ENCODE measurements at places on chromosomes 3 and 15.

DNA sequence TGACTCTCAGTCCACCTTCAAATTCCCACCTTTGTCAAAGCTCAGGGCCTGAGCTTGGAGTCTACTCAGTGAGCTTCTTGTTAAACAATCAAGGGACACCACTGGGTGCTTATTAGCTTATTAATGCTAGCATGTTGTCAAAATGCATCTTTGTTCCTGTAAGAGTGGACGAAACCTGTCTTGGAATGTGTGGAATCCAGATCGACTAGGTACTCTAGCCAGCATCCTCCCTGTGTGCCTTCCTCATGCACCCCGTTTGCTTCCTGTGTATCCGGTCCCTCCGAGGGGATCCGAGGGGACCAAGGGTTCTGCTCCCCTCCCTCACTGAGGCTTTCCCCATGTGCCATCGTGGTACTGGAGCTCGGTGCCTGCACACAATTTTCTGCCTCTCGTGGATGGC is 75.7 kb upstream of the UBE3A start:
- DNase-seq = no peak

DNA sequence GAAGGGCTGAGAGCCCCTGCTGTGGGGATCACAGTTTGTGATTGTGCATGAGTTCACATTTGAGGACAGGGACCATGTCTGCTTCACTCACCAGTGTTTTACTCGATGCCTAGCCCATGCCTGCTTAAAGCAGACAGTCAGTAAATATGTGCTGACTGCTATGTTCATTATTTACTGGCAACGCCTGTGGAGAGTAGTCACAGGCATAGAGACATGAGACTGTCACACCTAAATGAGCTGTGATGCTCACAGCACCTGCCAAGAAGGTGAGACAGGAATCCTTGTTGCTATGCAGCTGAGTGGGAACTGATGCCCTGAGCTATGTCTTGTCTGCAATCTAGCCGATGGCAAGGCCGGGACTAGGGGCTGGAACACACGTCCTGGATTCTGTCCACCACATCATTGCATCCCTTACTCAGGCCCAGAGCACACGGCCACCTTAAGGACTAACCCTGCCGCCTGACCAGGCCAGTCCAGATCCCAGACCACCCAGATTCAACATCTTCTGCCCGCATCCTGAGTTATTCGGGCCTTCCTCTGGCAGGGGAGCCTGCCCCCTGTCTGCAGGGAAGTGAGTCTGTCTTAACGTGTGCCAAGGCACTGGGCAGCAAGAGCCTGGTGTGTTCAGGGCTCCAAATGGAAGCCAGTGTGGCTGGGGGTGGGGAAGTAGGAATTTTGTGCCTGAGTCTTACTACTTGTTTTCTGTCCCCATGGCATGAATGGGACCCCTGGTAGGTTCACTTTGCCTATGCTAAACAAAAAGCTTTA is 44.8 kb downstream of the FGD5 start:
- no peak for DNase-seq

DNA sequence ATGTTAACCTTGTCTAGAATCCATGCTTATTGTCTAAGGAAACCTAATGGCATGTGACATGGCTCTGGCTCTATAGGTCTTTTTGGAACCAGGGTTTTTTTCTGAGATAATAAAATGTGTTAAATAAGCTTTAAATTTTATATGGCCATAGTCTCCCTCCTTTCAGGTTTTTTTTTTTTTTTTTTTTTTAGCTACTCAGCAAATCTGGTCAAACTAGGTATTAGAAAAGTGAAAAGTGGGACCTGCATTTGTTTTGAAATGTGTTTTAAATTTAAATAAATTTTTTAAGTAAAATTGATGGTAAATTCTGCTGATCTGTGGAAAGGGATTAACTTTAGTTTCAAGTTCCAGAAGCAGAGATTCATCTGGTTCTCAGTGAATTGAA is 52.1 kb upstream of the NANOGP8 start:
- DNase-seq = no peak

DNA sequence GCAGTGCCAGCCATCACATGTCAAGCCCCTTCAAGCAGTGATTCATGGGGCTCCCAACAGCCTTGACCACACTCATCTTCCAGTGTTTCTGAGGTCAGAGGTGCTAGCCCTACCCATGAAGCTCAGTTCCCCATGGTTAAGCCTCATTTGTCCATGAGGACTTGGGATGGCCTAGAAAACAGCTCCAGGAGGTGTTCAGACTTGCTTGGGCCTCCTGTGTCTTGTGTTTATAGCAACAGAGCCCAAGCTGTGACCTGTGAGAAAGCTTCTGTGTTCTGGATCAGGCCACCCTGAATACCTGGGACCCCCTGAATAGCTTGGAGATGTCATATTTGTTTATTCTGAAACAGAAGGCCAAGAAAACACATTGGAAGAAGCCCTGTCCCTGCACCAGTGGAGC is 36.7 kb downstream of the LARP6 start:
- no peak for DNase-seq

DNA sequence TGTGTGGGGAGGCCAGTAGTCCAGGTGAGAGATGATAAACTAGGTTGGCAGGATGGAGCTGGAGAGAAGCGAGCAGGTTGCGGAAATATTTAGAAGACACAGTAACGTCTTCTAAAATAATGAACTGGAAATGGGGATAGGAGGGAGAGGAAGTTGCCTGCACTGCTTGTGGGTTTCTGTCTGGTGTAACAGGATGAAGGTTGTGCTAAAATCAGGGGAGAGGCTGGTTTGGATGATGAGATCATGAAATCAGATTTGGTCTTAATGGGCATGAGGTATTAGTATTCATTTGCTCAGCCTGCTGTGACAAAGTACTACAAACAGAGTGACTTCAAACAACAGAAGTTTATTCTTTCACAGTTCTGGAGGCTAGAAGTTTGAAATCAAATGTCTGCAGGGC is 32.1 kb upstream of the TNFAIP8L3 start:
- DNase-seq = no peak

DNA sequence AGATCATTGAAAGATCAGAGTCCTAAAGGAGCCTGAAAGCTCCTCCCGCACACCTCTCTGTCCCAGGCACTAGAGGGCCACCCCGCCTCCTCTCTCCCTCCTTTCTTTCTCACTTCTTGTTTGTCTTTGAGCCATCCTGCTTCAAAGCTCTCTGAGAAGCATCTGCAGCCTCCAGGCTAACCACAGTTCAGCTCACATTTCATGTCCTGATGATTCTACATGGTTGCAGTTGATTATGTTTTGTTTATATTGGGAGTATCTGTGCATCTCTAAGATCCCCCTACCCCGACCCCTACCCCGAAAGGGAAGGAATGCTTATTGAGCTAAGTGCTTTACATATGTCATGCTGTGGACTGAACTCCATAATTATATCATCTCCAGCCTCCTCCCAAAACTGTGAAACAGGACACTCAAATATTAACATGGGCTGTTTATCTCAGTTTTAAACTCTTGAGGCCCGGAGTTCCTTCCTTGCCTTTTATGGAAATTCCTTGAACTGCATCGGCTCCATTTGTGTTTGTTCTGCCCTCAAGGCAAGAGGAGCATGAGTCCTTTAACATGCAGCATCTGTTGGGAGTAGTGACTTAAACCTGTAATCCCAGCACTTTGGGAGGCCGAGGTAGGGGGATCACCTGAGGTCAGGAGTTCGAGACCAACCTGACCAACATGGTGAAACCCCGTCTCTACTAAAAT is 30.9 kb downstream of the MGLL start:
- no peak for DNase-seq

GRCh38 chr3:190229632-190230424 is 92.4 kb downstream of the CLDN1 start:
- no peak for DNase-seq

GRCh38 chr3:111238885-111239284 is 167.3 kb downstream of the NECTIN3 start:
- DNase-seq = no peak

DNA sequence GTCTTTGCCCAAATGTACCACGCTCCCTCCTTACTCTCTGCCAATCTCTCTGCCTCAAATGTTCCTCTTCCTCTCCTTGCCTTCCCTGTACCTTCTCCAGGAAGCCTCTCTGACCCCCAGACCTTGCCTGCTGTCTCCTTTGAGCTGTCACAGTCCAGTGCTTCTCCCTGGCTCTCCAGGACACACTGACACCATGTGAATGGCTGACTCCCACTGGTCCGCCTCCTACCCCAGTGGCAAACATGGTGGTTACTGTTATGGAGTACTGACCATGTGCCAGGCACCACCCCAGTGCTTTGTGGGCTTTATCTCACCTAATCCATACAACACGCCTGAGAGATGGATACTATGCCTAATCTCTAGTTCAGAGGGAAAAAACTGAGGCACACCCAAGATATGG is 141.9 kb downstream of the TPRA1 start:
- DNase-seq = no peak

- DNase-seq = no peak
Measured at GRCh38 chr3:69748503-69748902, 9.2 kb downstream of the MITF start.

GRCh38 chr3:149247929-149248691 is 26.5 kb upstream of the CP start:
- DNase-seq = no peak

- no peak for DNase-seq
Measured at GRCh38 chr3:30934208-30934550, 39.7 kb upstream of the GADL1 start.

DNA sequence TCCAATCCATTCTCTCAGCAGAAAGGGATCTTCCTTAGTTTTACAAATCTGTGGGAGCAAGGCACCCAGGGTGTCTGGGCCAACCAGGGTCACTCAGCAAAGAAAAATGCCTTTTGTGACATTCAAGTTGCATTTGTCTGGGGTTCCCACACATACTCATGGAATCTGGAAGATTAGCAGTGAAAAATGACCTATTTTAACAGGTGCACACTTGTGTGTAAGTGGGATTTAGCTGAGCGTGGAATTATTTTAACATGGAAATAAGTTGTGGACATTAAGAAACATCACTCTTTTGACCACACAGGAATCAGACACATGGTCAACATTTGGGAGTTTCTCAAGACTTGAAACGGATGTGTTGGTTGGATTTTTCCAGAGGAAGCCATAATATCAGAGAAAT is 234.9 kb downstream of the OPA1 start:
- DNase-seq = no peak

DNA sequence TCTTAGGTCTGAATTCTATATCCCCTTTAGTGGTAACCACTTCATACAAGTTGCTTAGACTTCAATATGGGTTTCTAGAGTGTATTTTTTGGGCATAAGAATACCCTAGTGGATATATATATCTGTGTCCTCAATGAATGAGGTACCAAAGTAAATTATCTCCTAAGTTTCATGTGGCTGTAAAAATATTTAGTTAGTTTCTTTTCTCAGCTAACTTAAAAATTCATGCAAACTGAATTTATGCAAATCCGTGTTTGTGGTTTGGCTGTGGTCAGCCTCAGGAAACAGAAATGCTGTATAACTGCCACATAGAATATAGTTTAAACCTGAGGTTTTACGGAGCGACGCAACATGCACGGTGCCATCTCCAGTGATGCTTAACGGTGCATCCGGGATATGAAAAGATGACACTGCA is 80.3 kb downstream of the PEX5L start:
- no peak for DNase-seq

- no peak for DNase-seq
Measured at GRCh38 chr3:180704532-180704931, 25.2 kb upstream of the CCDC39 start.

DNA sequence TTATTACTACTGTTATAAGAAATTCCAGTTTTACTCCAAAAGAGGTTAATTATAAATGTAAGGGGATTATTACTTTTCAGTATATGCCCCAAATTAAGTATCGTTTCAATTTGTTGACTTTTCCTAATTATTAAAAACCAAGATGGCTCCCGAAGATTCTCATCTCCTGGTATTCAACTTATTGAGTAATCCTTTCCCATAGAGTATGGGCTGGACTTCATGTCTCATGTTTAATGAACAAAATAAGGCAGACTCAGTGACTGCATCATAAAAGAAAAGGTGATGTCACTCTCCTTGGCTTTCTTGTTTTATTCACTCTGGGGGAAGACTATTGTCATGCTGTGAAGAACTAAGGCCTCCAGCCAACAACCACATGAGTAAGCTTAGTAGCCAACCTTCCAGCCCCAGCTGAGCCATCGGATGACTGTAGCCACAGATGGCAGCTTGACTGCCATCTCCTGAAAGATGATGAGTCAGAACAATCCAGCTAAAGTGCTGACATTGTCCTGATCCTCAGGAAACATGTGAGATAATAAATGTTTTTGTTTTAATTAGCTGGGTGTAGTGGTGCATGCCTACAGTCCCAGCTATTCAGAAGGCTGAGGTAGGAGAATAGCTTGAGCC is 17.3 kb downstream of the IGF2BP2 start:
- no peak for DNase-seq

- no peak for DNase-seq
Measured at GRCh38 chr3:160129459-160130061, 95.7 kb upstream of the C3orf80 start.

DNA sequence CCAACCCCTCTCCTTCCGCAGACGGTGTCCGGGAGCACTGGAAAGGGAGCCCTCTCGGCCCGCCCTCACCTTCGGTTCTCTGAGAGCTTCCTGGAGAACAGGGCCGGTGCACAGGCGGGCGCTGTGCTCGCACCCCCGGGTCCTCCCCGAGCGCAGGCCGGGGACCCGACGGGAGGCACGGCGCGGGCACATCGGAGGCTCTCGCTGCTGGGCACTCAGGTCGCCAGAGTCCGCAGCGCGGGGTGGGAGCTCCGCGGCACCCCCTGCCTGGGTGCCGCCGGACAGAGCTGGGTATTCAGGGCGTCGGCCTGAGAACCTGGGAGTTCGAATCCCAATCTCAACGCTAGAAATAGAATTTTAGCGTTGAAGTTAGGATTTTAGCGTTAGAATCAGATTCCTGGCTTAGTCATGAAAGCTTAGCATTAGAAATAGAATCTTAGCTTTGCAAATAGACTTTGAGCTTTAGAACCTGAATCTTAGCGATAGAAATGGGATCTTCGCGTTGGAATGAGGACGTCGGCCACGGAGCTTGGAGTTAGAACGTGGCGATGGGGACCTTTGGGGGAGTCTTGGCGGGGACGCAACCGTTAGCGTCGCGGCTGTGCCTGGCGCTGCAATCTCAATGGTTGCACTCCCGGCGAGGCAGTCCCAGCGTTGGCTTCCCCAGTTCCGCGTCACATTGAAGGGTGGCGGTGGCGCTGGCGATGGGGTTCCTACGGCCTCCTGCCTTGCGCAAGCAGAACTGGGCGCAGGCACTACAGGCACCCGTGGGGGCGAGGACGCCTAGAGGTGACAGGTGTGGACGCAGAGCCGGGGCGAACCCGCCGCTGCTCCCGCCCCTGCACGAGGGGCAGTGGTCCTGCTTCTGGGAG is 549 bp downstream of the TRH start:
- peak; percentile 2 for DNase-seq

DNA sequence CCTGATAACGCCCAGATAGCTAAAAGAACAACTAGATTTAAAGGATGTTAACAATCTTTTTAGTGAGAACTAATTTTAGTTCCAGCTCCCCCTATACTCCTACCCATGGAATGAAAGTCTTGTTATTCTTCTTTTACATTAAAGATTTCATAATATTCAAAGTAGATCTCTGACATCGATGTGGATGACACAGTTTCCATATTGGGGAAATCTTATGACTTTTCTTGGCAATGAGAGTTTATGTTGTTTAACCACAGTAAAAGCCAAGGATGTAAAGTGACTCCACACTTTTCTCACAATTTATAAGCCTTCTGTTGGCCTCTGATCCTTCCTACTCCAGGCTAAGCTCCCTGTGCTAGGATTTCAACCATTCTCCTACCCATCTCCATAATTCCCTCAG is 332.6 kb upstream of the KCNMB2 start:
- DNase-seq = no peak

- DNase-seq = peak; percentile 34
Measured at GRCh38 chr3:45994419-45995235, 997 bp downstream of the FYCO1 start.

- DNase-seq = peak; percentile 21
Measured at GRCh38 chr3:100709842-100710260, 557 bp downstream of the TFG start.

- no peak for DNase-seq
Measured at GRCh38 chr3:138079901-138080300, 35.5 kb downstream of the DZIP1L start.
